ENCODE measurements at places on chromosomes 3 and 15.
A peak's percentile ranks its signal among the peaks of the same experiment; 100 is the strongest.

- DNase-seq: no peak
Measured at GRCh38 chr3:106025151-106025722, 156.4 kb upstream of the CBLB start.

DNA sequence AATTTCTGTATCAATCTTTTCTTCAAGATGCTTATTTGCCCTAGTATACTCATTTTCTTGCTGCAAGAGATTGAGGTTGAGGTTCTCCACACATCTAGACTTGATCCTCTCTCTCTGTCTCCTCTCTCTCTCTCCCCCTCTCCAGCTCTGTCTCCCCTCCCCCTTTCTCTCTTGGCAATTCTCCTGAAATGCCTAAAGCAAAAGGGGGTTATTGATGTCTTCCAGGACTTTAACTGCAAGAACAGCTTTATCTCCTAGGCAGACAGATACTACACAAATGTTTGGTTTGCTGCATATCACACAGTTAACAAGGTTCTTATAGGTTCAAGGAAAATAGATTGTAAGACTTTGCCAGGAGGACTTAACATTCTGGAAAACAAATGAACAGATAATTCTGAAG is 52.1 kb downstream of the TMEM212 start:
- DNase-seq: no peak

DNA sequence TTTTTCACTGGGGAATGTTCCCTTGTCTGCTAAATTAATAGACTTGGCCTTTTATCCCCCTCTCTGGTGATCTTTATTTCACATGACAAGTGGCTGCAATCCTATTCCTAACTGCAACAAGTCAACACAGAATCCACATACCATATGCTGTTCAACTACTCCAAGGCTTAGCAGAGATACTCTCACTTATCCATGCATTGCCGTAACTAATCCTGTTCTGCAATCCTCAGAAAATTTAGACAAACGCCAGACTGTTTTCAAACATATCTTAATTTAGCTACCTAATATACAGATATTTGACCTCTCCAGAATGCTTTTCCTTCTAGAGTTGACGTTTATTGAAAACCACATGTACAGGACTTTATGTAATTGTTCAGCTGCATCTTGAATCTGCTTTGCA is 37.9 kb downstream of the EID1 start:
- DNase-seq: no peak

GRCh38 chr3:141981084-141981483 is 104.6 kb downstream of the ATP1B3 start:
- no peak for DNase-seq

- no peak for DNase-seq
Measured at GRCh38 chr15:32099097-32099785, 68.9 kb downstream of the CHRNA7 start.

- DNase-seq: peak; percentile 85
Measured at GRCh38 chr3:13011573-13012220, 61.5 kb downstream of the IQSEC1 start.

- DNase-seq: no peak
Measured at GRCh38 chr3:172315401-172316091, 132.7 kb downstream of the GHSR start.

DNA sequence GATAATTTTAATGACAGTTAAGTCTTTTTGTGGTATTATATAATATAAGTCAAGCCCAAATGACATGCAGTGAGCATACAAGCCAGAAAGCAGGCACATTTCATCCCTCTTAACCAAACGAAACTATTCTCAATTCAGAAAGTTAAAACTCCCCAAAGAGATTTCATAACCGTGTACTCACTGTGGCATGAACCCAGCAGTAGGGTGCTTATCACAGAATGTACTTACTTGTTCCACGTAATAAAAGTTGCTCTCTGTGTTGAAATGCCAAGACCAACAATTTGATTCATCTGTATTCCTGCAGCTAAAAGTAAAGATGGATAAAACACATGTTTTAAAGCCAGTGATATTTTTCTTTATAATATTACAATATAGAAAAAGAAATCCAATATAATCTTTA is 12.1 kb downstream of the GK5 start:
- DNase-seq: no peak
